Stimulated activated CD8-positive, alpha-beta memory T cell treated with anti-CD3 and anti-CD28 coated beads, Interleukin-12 subunit alpha, Interleukin-12 subunit beta, amount 100 ng/mL, for 4 hours (primary cell): ENCODE measurements at places on chromosomes 1 and 21.

DNA sequence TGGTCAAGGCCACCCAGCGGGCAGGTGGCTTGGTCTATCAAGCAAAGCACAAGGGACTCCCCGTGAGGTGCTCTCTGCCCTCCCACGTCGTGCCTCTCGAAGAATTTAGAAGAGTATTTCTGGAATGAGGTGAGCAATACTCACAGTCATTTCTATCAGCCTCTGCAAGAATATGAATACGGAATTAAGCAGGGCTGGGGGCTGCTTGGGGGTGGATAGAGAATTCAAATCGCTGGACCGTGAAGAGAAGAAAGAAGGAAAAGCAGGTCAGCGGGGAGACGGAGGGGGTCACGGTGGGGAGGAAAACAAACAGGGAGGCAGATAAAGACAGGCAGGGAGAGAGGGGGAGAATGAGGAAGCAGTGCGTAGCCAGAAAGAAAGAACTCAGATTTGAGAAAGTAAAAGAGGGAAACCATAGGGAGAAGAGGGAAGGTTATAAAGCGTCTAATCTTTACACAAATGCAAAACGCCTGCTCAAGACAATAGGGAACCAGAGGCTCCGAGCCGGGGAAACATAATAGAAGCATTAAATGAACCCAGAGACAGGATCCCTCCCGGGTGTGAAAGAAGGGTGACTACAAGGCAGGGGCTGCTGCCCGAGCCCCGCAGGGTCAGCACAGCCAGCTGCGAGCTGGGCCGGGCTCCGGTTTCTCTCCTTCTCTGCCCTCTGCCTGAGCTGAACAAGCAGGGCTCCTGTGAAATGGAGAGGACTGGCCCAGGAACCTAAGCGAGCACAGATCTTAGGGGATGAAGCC lies 2.1 kb upstream of the EDN2 start:
- DNase-seq: no peak

DNA sequence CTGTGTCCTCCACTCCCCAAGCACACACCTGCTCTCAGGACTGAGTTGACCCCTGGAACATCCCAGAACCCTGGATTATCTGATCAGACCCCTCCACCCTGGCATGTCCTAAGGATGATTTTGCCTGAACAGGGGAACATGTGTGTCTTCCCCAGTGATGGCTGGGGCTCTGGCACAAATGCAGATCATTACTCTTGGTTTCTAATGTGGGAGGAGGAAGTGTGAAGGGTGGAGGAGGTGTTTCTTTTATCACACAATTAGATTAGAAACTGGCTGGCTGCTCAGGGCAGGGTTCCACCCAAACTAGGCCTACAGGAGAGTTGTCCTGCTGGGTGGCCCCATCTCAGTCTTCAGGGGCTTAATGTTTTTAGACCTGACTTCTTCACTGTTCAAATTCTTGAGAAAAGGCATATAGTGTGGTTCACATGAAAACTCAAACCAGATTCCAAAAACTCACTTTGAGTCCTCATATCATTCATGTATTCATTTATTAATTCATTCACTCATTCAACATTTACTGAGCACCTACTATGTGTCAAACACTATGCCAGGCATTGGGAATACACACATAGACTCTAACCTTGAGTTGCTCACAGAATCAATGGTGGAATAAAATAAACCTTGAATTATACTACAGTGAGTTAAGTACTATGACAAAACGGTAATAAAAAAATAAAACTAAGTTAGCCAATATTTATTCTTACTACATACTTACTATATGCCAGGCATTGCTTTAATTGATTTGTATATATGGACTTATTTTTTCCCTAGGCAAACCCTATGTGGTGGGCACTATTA lies 221.8 kb upstream of the JUN start:
- DNase-seq: no peak

DNA sequence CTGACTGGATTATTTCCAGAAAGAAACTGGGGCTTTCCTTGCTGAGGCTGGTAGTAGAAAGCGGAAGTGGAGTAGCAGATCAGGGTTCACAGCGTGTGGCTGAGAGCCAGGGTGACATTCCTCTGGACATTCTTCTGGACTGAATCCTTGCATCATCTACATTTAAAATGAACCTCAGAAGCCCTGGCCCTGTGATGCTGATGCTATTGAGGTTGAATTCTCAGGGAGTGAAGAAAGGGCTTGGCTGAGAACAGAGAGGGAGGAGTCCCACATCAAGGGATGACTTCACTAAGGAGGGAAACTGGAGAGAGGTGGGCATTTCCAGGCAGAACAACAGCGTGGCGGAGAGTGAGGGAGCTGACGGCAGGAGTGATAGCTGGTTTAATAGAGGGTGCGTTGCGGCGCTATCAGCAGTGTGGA lies 102.3 kb upstream of the LMO4 start:
- DNase-seq: no peak

DNA sequence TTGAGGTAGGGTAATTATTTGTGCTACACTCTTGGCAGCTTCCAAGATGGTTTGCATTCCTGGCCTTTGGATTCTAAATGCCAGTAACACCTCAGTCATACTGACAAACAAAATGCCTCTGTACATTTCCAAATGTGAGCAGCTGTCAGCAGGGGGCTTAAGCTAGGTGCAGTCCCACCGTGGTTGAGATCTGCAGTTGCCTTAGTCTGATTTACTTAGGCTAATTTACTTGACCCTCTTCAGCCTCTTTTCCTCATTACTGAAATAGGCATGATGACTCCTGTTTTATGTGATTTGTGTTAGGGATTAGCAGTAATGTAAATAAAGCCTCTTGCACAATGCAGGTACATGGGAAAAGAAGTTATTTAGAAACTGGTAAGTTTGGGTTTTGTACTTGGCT lies 13.5 kb upstream of the SPATA1 start:
- DNase-seq: no peak

- DNase-seq: no peak
Measured at GRCh38 chr21:31873275-31873695, 465 bp downstream of the HUNK start.

- DNase-seq: no peak
Measured at GRCh38 chr1:170586321-170587252, 54.6 kb downstream of the GORAB start.

DNA sequence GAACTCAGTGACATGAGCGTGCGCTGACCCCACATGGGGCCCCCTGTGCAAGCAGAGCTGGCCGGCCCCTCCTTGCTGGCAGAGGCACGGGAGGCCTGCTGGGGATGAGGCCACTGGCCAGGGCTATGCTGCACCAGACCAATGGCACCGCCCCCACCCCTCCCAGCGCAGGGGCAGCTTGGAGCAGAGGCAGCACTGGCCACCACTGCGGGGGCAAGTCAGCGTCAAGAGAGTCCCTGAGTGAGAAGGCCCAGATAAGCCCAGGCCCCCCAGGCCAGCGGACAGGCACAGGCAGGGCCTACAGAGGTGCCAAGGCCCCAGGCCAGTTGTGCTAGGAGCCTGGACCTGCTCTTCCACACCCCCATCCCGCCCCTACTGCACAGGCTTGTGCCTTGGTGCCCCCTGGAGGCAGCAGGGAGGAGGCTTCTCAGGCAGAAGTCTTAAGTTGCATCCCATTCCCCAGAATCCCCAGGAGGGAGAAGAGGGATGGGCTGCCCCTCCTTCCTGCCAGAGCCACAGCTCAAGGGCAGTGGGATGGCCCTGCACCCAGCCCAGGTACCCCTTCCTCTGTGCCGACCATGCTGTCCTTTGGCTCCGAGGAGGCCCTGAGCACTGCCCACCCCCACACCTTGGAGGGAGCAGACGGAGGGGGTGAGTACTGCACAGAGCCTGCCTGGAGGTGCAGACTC lies 35.8 kb downstream of the EPHX1 start:
- no peak for DNase-seq

- DNase-seq: no peak
Measured at GRCh38 chr21:45113543-45113942, 39.2 kb downstream of the ADARB1 start.

GRCh38 chr1:206674236-206674635 lies 10.5 kb upstream of the MAPKAPK2 start:
- DNase-seq: no peak

DNA sequence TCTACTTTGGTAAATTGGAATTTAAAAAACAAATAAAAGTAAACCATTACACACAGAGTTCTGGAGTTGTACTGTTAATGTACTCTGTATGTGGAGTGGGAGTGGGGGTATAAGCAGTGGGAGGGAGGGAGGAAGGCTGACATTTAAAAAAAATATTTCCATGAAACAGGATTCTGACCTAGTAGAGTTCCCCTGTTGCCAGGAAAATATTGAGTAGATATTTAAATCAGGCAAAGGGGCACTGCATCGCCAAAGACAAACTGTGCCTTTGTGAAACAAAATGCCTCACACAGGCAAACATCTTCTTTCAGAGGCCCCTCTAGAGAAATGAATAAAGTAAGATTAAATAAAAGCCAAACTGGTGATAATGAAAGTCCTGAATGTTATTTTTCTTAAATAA lies 87.8 kb downstream of the ERG start:
- no peak for DNase-seq

DNA sequence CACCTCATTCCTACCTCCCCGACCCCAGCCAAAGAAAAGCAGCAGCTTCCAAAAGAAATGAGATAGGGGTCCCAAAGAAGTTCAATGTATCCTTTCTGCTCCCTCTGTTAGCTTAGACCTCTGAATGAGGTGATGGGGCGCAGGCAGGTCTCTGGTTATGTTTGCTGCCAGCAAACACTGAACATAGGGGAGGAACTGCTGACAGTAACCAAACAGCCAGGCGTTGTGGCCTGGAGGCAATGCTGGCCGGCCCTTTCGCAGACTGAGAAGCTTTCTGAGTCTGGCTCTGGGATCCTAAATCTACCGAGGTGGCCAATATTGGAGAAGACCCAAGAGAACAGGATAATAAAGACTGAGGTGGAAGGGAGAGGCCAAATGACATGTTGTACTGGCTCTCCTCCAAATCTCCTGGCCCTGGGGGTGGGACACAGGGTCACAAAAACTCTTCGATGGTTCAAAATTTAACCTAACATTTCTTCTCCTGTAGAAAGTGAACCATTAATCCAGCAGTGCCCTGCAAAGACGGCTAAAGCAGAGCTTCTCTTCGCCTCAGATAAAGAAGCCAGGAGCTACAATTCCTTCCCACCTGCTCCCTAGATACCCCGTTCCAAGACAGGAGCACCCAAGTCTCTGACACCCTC lies 19.6 kb downstream of the SSR2 start:
- no peak for DNase-seq

- no peak for DNase-seq
Measured at GRCh38 chr1:241063276-241063675, 293.7 kb downstream of the RGS7 start.

DNA sequence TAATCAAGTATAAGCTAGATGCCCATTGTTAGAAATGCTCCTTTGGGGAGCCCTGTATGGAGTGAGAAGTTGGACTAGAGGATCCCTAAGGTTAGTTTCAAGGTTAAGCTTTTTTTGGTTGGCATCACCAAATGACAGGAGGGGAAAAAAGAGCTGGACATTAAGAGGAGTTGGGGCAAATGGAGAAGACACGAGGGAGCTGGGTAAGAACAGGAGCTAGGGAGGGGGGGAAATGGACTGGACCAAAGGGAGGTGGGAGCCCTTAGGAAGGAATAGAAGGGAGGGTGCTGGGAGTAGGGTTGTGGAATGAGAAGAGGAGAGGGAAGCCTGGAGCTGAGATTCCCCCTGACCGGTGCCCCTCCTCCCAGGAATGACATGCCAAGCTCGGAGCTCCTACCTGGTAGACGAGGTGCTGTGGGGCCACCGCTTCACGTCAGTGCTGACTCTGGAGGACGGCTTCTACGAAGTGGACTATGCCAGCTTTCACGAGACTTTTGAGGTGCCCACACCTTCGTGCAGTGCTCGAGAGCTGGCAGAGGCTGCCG lies 5.9 kb downstream of the KCNJ9 start:
- no peak for DNase-seq

GRCh38 chr1:167628741-167629515 lies 1.1 kb upstream of the RCSD1 start:
- DNase-seq: no peak

- DNase-seq: no peak
Measured at GRCh38 chr21:37863842-37864241, 52.4 kb downstream of the KCNJ6 start.

DNA sequence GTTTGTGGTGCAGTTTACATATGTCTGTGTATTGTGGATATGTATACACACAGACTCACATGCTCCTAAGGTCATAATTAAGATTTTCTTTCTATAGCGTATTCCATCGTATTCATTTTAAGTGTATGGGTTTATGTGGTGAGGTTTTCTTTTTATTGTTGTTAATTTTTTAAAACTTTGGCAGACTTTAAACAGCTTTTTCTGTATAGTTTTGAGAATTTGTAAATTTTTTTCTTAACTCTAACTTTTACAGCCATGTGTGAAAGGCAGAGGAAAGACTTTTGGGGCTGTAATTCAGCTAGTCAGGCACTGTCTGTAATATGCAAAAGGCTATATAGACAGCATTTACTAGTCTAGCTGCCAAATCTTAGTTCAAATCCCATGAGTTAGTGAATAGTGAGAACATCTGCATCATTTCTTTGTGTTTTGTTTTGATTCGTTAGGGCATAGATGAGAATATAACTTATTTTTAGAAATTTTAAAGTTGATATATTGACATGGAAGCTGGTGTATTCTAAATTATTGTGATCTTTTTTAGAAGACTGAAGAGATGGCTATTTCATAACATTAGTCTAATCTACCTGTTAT lies 2.3 kb downstream of the MAGI3 start:
- no peak for DNase-seq
